ENCODE measurements at places on chromosomes 2 and 18. TPM values are rescaled to one million over a fixed set of nuclear protein-coding genes. Genes with fewer than 3 reads are reported as not detected.

PASK gene
- 4.3 TPM for polyA plus RNA-seq

TMEFF2 gene
- not detected for polyA plus RNA-seq

- peak; percentile 43 for DNase-seq
- H3K4me3 ChIP-seq = peak overlapping the region; percentile 90
- peak overlapping the region; percentile 78 for H3K27ac ChIP-seq
- peaks cover 5% of the 10 kb centered on the region for H3K36me3 ChIP-seq
- H3K27me3 ChIP-seq = no peaks in the 10 kb centered on the region
Observed at GRCh38 chr2:168490946-168491605, 35.0 kb downstream of the CERS6 start.

DNA sequence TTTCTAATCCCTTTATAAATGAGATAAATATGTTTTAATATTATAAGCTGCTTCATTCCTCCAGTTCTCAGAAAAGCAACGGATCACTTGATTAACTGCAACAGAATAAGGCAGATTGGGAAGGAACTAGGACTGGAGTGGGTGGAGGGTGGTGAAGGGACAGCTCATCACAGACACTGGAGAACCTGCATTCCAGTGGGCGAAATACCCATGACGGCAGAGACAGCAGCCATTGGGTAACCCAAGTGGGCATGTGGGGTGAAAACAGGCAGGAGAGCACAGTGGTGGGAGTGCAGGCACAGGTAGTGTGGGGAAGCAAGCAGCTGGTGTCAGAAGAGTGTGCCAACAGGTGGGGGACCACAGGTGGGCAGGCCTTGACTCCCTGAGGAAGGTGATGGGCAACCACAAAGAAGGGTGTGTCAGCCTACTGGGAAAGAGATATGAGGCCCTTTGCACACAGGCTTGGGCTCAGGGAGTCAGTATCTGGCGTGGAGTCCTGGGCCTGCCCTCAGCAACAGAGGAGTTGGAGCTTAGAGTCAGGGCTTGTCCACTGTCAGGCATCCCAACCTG, 27.2 kb downstream of the DPYSL5 start:
- no peaks in the 10 kb centered on the region for H3K27me3 ChIP-seq
- H3K27ac ChIP-seq = no peak overlapping the region
- no peak for DNase-seq
- H3K4me1 ChIP-seq = no peaks in the 10 kb centered on the region
- no peak overlapping the region for H3K4me3 ChIP-seq

DNA sequence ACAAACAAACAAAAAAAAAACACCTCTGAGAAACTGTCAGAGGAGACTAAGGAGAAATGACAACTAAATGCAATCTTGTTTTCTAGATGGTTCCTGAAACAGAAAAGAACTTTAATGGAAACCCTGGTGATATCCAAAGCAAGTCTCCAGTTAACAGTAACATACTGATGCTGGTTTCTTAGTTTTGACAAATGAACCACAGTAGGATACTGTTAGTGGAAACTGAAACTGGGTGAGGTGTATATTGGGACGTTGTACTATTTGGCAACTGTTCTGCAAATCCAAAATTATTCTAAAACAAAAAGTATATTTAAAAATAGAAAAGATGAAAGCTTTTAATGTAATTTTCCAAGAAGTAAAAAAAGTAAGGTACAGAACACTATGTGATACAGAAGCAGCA, 11.4 kb downstream of the SESTD1 start:
- no peak for DNase-seq
- H3K27ac ChIP-seq = no peak overlapping the region
- H3K36me3 ChIP-seq = no peaks in the 10 kb centered on the region
- H3K4me3 ChIP-seq = no peak overlapping the region
- peaks cover 32% of the 10 kb centered on the region for H3K4me1 ChIP-seq

- no peaks in the 10 kb centered on the region for H3K4me1 ChIP-seq
- H3K4me3 ChIP-seq = no peak overlapping the region
- DNase-seq = no peak
- H3K36me3 ChIP-seq = no peaks in the 10 kb centered on the region
- no peak overlapping the region for H3K27ac ChIP-seq
Observed at GRCh38 chr2:77121518-77121917, 400.7 kb downstream of the LRRTM4 start.

DNA sequence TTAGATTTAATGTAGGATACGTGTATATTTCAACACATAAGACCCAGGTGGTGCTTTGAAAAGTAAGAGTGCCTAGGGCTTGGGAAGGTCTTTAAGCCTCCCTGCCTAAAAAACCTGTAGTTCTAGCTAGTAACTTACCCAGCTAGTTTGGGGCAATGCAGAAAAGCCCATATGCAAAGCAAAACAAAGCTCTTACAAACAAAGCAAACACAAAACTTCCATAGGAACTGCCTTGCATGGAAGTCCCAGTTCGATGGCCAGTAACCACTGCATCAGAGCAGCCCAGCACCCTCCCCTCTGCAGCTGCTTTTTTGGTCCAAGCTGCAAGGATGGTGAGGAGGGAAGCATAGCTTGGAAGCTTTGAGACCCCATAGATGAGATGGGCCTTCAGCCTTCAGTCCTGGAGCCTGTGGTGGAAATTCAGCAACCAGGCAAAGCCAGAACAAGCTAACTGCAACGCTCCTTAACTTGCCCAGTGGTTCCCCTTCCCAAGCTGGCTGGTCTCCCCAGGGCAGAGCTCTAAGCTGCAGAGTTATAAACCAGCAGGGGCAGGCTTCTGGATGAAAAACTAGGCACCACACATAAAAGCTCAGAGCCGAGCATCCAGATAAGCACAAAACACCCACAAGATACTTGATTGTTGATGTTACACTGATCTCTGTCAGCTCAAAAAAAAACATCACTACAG, 16.2 kb downstream of the C2orf76 start:
- H3K27ac ChIP-seq = no peak overlapping the region
- H3K4me1 ChIP-seq = peaks cover 3% of the 10 kb centered on the region
- H3K36me3 ChIP-seq = no peaks in the 10 kb centered on the region
- DNase-seq = no peak
- H3K27me3 ChIP-seq = no peaks in the 10 kb centered on the region

DNA sequence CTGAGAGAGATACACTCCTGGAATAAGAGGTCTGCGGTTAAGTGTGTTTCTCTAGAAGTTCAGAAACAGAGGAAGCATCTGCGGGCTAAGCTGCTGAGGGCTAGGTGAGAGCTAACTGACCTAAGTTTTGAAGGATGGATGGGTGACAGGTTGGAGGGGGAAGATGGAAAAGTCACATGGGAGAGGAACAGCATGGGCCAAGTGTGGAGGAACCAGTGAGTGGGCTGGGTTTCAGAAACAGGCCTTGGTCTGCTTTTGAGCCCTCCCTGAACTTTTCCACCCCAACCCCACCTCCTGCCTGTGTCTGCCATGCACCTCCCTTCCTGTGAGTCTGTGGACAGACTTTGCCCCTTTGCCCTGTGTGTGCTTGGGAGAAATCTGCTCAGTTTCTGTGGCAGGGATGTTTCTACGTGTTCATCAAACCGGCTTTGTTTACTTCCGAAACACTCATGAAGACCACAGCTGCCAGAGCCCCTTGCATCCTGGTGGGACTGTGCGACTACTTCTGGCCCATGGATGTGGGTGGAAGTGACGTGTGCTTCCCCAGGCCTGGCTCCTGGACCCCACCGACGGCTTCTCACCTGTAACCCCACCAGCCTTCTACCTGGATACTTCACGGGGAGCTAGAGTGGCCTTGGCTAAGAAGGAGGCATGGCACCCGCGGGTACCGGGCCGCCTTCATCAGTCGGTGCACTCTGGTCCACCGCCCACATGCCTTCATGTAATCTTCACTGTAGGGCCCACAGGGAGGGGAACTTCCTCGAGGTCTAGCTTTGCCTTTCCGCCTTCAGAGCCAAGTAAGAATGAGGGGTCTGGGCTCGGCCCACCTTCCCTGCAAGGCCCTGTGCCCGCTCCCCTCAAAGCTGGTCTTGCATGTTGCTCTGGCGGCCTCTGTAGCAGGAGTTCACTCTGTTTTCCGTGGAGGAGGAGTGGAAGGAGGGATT, 1.4 kb upstream of the HPCAL1 start:
- peaks cover 58% of the 10 kb centered on the region for H3K4me1 ChIP-seq
- no peak overlapping the region for H3K4me3 ChIP-seq

DNA sequence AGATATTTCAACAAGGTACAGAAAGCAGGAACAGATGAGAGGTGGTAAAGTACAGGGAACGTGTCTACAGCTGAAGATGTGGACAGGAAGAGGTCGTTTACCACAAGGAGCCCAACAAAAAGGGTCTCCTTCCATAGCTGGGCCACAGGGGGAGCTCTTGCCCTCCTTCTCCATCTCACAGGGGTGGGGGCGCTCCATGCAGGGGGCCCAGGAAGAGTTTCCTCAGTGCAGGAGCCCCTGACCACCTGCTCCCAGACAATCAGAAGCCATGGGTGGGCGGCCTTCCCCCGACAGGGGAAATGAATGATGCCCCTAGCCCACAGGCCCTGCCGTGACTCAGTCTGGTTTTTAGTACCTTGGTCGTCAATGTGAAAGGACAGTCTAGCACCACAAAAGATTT, 163.6 kb upstream of the ZNF516 start:
- H3K27ac ChIP-seq = no peak overlapping the region
- no peak overlapping the region for H3K4me3 ChIP-seq
- DNase-seq = no peak
- H3K4me1 ChIP-seq = peaks cover 3% of the 10 kb centered on the region

- H3K36me3 ChIP-seq = peaks cover 3% of the 10 kb centered on the region
- no peak for DNase-seq
- H3K27me3 ChIP-seq = no peaks in the 10 kb centered on the region
- H3K27ac ChIP-seq = peak overlapping the region; percentile 87
- H3K4me3 ChIP-seq = no peak overlapping the region
- peaks cover 71% of the 10 kb centered on the region for H3K4me1 ChIP-seq
Observed at GRCh38 chr2:10402062-10402585, 46.0 kb downstream of the ODC1 start.

- no peak overlapping the region for H3K4me3 ChIP-seq
- DNase-seq = no peak
- H3K36me3 ChIP-seq = no peaks in the 10 kb centered on the region
- H3K27ac ChIP-seq = no peak overlapping the region
Observed at GRCh38 chr2:230885463-230886130, 20.9 kb downstream of the ITM2C start.

DNA sequence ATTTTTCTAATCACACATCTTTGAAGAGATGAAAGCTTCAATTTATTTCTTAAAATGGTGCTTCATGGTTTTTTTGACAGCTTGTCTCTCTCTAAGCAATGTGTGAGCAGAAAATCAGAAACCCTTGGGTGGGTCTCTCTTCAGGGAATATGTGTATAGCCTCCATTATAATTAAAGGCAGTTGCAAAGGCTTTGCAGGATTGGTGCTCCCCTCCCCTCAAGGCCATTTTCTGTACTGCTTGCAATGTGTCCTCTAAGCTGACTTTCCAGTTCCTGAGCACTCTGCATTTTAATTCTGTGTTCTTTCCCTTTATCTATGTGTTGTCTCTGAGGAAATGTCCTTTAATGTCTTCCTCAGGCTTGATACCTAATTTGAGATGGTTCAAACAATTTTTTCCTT, 172.6 kb downstream of the DPP4 start:
- H3K4me1 ChIP-seq = no peaks in the 10 kb centered on the region
- no peaks in the 10 kb centered on the region for H3K27me3 ChIP-seq
- no peak overlapping the region for H3K4me3 ChIP-seq
- H3K27ac ChIP-seq = no peak overlapping the region
- DNase-seq = no peak

DNA sequence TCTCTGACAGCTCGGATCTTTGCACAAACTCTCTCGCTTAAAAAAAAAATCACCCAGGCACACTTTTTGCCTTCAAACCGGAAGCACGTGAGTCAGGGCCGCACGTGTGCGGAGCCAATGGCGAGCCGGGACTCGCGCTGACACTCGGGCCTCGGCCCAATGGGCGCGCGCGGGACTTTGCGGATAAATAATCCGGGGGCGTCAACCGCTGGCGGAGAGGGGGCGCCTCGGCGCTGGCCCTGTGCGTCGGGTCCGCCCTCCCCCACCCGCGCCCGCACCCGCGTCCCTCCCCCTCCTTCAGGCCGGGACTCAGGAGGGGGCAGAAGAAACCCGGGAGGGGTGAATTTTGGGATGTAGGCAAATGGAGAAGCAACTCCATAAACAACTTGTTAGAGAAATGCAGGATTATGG, 319 bp upstream of the EN1 start:
- DNase-seq = peak; percentile 23
- H3K4me3 ChIP-seq = no peak overlapping the region
- no peak overlapping the region for H3K27ac ChIP-seq
- H3K27me3 ChIP-seq = peaks cover 74% of the 10 kb centered on the region
- peaks cover 6% of the 10 kb centered on the region for H3K4me1 ChIP-seq

DNA sequence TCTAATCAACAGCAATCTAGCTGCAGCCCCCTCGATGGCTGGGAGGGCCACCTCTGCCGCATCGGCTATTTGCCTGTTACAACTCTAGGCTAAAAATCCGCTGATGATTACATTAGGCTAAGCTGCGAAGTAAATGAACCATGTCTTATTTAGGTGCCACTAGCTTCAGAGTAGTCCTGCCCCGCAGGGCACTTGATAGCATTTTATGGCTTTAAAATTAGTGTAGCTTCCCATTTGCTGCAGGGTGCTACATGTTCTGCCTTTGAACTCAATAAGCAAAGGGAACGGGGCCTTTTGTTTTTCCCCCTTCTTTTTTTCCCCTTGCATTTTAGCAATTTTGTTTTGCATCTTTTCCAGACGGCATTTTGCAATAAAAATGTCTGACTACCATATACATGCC, 270.2 kb downstream of the GBX2 start:
- H3K4me3 ChIP-seq = no peak overlapping the region
- DNase-seq = no peak
- no peak overlapping the region for H3K27ac ChIP-seq

DNA sequence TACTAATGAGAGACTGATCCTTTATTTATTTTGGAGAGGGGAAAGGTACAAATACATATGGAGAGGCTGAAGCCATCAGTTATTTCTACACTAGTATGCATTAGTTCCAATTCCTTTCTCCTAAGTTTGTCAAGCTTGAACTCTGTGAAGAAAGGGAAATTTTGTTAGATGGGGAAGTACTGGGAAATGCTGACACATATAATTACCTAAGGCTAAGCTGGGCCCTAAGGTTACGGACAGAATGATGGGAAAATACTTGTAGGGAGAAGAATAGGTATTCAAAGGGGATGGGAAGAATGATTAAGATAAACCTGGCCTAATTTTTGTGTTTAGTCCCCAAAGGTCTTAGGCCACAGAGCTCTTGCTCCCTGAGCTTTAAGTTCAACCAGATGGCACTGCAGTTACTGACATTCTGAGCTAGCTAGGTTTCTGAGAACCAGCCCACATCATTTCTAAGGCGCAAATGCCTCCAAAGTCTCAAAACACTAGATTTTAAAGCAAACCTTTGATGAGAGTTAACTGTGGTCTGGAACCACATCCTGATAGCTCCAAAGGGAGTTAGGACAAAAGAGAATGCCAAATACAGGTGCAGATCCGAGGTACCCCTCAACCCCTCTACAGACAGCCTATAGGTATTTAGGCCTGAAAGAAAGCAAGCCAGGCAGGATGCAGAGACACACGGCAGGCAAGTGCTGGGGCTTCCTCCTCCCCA, 2.7 kb downstream of the TMEM163 start:
- H3K27ac ChIP-seq = no peak overlapping the region
- H3K27me3 ChIP-seq = peaks cover 55% of the 10 kb centered on the region
- no peak for DNase-seq
- peaks cover 35% of the 10 kb centered on the region for H3K4me1 ChIP-seq

ALPG gene
- not detected for polyA plus RNA-seq

GRCh38 chr2:20235655-20236305, 10.8 kb upstream of the SDC1 start:
- no peak for DNase-seq
- H3K27me3 ChIP-seq = no peaks in the 10 kb centered on the region
- H3K27ac ChIP-seq = no peak overlapping the region
- no peaks in the 10 kb centered on the region for H3K4me1 ChIP-seq
